ENCODE measurements at places on chromosomes 12 and 14.

DNA sequence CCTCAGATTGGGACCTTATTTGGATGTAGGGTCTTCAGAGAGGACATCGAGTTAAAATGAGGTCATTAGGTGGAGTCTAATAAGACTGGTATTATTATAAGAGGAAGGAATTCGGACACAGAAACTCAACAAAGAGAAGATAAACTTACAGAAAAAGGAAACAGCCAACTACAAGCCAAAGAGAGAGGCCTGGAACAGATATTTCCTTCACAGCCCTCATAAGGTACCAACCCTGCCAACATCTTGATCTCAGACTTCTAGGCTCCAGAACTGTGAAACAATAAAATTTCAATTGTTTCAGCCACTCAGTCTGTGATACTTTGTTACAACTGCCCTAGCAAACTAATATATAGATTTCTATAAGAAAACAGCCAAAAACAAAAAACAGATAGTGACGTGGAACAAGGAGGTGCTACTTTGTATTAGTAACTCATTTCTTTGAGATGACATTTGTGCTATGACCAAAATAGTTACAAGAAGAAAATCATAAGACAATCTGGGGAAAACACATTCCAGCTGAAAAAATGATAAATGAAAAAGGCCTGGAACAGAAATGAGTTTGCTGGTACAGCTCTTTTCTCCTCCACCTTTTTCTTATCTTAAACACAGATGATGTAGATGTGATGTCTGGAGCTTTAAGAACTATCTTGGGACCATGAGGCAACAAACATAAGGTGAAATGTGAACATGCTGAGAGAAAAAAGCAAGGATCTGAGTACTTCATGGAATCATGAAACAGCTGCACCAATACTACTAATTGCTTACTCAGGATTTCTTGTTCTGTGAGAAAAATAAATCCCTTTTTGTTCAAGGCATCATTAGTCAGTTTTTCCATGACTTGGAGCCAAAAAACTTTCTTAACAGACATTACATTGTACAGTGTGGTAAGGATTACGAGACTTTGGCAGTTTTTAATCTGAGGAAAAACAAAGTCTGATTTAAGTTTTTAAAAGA lies 243.2 kb downstream of the ANO6 start:
- no peak for DNase-seq

GRCh38 chr14:32525591-32525990 lies 196.5 kb downstream of the AKAP6 start:
- no peak for DNase-seq

DNA sequence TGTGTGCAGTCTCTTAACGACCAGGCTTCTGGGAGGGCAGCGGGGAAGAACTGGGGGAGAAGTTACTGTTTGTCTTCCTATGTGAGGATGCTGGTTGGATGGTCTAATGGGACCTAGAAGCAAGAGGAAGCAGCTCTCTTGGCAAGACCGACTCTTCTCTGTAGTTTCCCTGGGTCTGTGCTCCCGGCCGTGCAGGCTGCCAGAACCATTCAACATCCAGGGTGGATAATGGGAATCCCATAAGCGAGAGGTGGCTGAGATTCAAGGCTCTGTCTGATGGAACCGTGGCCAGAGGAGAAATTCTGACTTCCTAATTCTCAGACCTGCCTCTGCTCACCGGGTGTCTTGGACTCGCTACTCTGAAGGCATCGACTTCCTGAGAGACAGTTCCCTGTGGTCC lies 561.0 kb upstream of the TBX3 start:
- no peak for DNase-seq

DNA sequence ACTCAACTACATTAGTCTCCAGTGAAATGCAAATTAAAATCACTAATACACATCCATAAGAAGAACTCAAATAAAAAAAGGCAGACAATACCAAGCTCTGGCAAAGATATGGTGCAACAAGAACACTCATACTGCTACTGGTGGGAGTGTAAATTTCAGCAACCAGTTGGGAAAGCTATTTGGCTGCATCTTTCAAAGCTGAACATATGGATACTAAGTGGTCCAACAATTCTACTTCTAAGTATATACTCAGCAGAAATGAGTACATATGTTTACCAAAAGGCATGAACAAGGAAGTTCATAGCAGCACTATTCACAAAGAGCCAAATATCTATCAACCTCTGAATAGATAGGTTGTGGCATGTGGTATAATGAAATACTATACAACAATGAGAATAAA lies 27.3 kb downstream of the CAPS2 start:
- DNase-seq = no peak

GRCh38 chr14:35375558-35376025 lies 29.0 kb downstream of the NFKBIA start:
- DNase-seq = no peak

- DNase-seq = no peak
Measured at GRCh38 chr14:62289471-62289870, 527.3 kb downstream of the SNAPC1 start.

DNA sequence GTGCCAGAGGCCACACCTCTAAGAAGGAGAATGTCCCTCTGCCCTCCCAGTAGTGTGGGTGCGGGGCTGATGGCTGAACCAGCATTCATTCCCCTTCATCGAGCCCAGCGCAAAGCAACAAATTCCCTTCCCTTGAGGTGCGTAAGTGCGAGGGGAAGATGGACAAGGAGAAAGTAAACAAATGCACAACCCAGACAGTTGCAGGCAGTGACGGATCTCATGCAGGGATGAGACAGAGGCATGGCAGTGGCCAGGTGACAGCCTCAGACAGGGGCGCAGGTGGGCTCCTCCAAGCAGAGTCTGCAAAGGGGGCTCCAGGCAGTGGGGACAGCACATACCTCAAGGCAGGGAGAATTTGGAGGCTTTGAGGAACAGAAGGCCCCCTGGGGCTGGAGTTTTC lies 2.3 kb upstream of the MYL2 start:
- no peak for DNase-seq

DNA sequence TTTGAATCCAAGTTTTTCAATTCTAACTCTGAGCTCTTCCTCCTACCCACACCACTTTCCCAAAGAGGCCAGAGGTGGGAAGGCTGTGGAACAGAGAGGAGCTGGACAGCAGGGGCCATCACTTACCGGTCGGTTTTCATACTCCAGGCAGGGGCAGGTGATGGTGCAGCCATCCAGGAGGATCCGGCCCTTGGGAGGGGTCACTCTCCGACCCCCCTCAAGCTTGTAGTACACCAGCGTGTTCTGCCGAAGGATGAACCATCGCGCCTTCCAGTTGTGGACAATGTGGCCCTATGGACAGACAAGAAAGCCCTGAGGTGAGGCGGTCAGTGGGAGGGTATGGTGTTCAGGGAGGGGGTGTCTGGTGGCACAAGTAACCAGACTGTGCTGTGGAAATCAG lies 14.4 kb downstream of the PLEK2 start:
- DNase-seq = no peak

DNA sequence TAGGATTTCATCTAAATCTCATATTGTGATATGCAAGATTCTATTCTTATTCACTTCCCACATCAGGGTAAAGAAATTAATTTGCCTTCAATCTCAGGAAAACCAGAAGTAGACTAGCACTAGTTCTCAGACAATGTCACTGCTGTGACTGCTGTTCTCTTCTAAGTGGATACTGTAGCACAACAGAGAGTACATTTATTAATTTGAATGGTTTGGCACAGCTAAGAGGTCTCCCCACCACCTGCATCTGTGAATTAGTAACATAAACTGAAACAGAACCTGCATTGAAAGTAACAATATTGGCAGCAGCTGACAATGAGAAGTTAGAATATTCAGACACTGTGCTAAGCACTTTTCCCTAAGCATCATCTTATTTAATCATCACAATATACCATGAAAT lies 253.1 kb downstream of the PDZRN4 start:
- DNase-seq = no peak

GRCh38 chr12:107436376-107436775 lies 249.2 kb upstream of the PWP1 start:
- DNase-seq = no peak

DNA sequence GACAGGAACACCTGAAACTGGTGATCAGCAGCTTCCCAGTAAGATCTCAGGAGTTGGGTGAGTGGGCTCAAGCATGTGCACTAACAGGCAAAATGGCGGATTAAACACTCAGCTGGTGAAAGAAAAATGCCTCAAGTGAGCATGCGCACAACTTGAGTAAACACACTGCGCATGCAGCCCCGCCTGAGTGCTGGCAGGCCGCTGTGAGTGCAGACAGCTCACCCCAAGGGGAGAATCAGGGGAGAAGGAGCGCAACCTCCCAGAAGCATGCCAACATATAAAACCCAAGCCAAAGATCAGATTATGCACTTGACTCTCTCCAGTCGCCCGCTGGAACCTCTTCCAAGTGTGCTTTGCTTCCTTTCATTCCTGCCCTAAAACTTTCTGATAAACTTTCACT lies 125.8 kb downstream of the VRK1 start:
- no peak for DNase-seq

DNA sequence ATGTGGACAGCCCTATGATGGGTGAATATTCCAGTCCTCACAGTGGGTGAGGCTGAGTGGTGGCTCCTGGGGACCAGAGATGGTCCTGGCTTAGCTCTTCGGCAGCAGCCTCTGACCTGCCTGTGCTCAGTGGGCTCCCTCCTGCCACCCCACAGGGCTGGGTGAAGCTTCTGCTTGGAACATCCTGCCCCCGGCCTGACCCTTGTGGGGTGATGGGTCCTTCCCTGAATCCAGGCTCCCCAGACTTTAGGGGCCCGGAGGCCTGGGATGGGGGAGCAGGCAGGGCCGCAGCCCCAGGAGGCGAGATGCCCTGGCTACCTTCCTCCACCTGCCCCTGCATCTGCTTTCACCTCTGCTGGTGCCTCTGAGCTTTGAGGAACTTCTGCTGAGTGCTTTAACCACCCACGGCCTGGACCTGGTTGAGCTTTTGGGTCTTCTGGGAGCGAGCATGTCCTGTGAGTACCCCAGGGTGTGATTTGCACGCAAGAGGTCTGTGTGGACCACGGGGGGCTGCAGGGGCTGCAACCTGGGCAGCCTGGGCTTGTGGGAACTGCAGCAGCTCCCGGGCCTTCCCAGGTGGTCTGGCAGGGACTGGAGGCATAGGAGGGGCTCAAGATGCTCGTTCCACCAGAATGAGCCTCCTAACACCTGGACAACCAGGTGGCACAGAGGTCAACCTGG lies 159.5 kb downstream of the KIF26A start:
- DNase-seq = no peak
